ENCODE measurements at places on chromosomes 13 and 19.

DNA sequence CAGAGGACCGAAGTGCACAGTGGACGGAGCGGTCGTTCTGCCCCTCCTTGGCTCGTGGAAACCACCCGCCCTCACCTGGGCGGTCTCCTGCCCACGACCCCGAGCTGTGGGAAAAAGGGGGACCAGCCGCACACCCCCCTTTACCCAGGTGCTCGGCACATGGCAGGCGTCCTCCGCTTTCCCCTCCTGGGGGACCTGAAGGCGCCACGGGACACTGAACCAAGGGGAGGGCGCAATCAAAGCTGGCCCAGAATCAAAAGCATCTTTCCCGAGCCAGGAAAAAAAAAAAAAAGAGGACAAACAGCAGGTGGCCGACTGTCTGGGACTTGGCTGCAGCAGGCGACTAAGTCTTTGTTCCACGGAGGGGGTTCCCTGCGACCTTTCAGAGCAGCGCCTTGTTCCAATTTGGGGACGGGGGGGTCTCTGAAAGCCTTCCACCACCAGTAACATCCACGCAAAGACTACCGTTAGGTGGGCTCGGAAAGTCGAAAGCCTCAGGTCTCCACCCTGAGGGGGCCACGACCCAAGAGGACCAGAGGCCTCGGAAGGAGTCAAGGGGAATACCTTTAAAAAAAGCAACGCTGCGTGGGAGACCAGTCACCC is 1.1 kb downstream of the MBD3 start:
- DNase-seq: no peak

- no peak for DNase-seq
Observed at GRCh38 chr19:50798659-50799546, 8.7 kb downstream of the ACP4 start.

DNA sequence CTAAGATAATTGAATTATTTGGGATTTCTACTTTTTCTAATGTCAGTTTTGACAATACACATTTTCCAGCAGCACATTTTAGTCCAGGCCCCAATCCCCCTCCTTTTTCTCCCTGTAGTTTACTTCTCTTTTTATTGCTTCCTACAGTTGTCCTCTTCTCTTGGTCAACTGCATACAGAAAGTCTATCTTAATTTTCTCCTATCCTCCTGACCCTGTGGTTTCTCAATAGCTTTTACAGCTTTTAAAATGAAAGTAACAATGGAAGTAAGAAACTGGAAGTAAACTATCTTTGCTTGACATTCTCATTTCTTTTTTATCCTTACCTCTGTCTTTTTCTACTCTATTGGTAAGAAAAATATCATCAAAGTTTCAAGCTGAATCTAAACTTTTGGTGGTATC is 106.5 kb upstream of the OXGR1 start:
- DNase-seq: no peak

DNA sequence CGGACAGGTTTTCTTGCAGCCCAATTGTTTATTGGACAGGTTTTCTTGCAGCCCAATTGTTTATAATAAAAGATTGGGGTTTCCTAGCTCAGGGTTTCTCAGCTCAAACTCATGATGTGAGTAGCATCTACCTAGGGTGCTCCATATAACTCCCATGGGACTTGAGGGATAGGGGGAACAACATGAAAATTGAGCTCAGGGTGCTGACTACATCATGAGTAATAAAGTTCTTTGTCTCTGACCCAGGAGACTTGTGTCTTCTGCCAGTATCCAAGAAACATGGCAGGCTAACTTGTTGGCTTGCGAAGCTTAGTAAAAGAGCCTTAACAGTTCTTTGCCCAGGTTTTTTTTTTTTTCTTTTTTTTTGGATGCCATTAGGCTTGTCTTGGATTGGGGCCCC is 59.2 kb upstream of the MYCBP2 start:
- no peak for DNase-seq

DNA sequence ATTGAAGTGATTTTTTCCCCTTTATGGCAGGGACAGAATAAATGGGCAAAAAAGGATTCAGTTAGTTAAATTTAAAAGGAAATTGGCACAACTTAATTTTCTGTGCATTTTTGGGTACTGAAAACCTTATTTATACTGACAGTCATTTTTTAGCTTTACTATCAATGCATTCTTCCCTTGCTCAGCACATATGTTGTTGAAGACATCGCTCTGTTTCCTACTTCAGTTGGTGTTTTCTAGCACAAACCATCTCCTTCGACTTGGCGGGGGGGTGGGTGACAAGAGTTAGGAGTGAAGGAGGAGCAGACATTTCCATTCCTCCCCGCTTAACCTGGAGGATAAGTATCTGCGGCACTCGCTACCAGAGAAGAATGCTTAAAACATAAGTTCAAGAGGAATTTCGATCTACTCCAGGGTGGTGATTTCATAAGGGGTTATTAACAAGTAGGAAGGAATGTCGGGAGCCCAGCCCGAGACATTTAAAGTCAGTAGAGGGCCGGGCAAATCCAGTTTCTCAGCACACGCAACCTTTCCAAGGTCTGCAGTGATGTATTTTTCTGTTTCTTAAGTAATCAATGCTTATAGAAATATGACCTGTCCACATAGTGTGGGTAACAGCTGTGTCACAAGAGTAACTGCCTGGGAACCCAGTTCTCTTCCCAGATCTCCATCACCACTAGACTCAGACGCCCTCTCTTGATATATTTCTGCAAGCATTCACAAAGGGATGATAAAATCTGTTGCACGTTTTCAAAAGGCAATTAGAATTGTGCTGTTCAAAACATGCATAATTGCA is 525.8 kb downstream of the MYO16 start:
- no peak for DNase-seq

GRCh38 chr13:46303742-46304385 is 83.2 kb downstream of the RUBCNL start:
- DNase-seq: no peak

DNA sequence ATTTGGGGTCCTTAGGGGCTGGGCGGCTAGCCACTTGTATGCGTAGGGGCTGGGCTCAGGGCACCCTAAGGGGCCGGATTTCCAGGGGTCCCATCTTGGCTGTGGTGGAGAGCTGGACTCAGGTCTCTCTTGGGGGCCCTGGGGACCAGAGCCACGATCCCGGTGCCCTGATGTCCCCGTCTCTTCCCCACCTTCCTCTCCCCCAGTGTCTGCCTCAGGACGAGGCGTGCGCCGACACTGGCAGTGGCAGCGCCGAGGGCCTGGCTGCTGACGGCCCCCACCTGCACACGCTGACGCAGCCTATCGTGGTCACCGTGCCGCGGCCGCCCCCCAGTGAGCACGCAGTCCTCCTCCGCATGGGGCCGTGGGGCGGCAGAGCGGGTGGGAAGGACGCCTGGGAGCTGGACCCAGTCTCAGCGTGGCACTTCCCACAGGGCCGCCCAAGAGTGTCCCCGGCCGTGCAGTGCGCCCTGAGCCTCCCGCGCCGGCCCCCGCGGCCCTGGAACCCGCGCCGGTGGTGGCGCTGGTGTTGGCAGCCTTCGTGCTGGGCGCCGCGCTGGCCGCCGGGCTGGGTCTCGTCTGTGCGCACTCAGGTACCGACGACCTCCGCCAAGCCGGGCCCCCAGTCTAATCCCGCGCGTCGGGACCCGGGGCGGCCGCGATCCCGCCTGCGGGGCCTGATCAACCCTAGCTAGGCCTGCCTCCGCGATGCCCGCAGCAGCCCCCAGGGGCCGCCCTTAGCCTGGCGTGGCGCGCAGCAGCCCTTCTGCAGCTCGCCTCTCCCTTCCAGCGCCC is 2.7 kb upstream of the SNAPC2 start:
- DNase-seq: no peak

- DNase-seq: no peak
Observed at GRCh38 chr13:109941221-109941620, 154.8 kb upstream of the IRS2 start.

- DNase-seq: no peak
Observed at GRCh38 chr13:95698047-95698749, 21.3 kb downstream of the DNAJC3 start.

GRCh38 chr13:74528734-74529513 is 394.7 kb upstream of the KLF12 start:
- DNase-seq: no peak

GRCh38 chr13:97880311-97880675 is 73.2 kb upstream of the IPO5 start:
- no peak for DNase-seq

- DNase-seq: no peak
Observed at GRCh38 chr13:42892760-42893159, 99.3 kb downstream of the EPSTI1 start.

GRCh38 chr13:50526661-50527071 is 316.8 kb downstream of the DLEU7 start:
- DNase-seq: no peak

GRCh38 chr13:113298043-113298945 is 1.3 kb downstream of the LAMP1 start:
- no peak for DNase-seq

- DNase-seq: no peak
Observed at GRCh38 chr13:113927661-113928581, 46.0 kb downstream of the C13orf46 start.

DNA sequence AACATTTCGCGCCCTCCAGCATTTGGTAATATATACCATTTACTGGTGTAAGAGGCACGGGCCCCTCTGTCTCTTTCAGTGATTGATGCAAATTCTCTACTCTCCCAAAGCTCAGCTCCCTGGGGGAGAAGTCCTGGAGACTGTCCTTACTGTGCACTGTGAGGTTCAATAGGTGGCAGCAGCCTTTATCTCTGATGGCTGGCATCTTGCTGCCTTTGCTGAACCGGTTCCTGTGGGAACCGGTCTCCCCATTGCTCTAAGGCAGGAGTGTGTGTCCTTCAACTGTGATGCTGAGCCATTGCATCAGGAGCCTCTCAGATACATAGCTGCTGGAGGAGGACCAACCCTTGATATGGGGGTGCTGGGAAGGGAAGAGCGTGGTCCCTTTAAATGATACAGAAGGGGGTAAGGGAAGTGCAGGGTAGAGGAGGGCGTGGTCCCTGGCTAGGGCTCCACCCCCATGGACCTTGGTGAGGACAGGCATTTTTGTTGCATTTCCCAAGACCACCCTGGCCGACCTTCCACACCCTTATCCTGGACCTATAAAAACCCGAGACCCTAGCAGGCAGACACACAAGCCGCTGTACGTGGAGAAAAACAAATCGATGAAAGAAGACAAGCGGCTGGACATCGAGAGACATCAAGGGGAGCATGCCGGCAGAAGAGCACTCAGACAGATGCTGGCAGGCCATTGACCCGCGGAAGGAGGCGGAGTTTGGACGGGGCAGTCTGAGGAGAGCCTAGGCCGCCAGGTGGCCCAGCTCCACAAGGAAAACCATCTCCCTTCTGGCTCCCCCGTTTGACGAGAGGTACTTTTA is 41.1 kb upstream of the GTF3A start:
- no peak for DNase-seq

GRCh38 chr13:110194451-110194850 is 112.5 kb downstream of the COL4A1 start:
- no peak for DNase-seq

DNA sequence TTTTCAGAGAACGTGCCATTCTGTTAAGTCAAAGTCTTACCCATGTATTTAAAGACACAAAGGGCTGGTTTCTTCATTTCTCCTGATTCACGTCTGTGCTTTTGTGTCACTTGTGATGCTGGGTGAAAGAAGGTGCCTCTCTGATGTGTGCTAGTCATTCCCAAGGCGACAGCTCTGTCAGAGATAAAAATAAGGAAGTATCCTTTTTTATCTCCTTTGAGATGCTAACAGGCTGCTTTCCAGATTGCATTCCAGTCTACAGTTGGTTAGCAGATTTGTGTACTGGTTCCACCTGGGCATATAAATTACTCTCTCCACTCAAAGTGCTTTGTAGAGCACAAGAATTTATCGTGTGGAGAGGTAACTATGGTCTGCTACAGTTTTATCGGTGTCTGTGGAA is 33.5 kb upstream of the DCT start:
- DNase-seq: no peak

DNA sequence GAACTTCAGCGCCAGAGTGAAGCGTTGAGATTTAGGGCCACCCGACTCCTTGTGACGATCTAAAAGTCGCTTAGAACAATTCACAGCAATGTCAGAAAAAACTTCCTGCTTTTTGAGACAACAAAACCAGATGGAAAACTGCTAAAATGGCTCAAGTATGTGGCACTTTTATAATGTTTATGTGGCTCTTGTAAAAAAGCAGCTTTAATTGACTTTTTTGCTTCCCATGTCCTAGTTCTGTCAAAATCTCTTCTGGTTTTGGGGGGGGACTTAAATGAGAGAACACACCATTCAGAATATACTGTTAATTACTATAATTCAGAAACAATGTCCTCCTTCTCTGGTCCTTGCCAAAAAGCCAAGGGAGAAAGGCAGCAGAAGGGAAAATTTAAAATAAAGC is 154.7 kb upstream of the LSM14A start:
- DNase-seq: no peak

GRCh38 chr13:21147827-21148226 is 28.5 kb downstream of the SKA3 start:
- no peak for DNase-seq

DNA sequence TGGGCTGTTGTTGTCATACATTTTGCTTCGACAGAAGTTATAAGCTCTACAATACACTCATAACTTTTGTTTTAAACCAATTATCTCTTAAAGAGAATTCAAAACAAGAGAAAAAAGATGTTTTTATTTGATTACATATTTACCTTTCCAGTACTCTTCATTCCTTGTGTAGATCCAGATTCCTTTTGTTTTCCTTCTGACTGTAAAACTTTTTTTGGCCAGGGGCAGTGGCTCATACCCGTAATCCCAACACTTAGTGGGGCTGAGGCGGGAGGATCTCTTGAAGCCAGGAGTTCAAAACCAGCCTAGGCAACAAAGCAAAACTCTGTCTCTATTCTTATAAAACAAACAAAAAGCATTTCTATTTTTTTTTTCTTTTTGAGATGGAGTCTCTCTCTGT is 21.7 kb downstream of the LPAR6 start:
- DNase-seq: no peak

Data from DMS 273 treated with DMSO at 0.1 percent for 48 hours (cell line).